ENCODE measurements at places on chromosomes 5 and 9. TPM values are rescaled to one million over a fixed set of nuclear protein-coding genes. Genes with fewer than 3 reads are reported as not detected.

The ORM2 gene
- total RNA-seq = not detected

The MXD3 gene
- 7.6 TPM for total RNA-seq

GRCh38 chr5:55160493-55161209 is 680 bp downstream of the GPX8 start:
- DNase-seq = no peak

DNA sequence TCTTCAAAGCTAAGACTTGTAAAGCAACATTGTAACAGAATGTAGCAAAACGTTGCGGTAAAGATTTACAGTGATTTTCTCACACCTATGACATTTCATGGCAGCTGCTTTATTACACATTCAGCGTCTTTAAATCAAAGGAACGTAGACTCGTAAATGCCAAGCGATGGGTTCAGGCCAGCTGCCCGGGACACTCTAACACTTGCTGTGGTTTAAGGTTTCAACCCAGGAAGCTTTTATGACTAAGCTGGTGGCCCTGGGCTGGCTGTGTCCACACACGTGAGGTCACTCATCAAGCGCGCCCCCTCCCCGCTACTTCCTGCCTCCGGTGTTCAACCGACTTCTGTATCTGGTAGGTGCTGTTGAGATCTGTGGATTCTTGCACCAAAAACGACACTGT is 2.5 kb downstream of the SLC6A18 start:
- no peak for DNase-seq
